DMS53 (cell line): ENCODE measurements at places on chromosomes 1 and 21.

DNA sequence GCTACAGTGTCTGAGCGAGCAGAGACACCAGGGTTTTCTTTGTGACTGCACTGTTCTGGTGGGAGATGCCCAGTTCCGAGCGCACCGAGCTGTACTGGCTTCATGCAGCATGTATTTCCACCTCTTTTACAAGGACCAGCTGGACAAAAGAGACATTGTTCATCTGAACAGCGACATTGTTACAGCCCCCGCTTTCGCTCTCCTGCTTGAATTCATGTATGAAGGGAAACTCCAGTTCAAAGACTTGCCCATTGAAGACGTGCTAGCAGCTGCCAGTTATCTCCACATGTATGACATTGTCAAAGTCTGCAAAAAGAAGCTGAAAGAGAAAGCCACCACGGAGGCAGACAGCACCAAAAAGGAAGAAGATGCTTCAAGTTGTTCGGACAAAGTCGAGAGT, 2.7 kb downstream of the ZBTB18 start:
- no peak for DNase-seq

DNA sequence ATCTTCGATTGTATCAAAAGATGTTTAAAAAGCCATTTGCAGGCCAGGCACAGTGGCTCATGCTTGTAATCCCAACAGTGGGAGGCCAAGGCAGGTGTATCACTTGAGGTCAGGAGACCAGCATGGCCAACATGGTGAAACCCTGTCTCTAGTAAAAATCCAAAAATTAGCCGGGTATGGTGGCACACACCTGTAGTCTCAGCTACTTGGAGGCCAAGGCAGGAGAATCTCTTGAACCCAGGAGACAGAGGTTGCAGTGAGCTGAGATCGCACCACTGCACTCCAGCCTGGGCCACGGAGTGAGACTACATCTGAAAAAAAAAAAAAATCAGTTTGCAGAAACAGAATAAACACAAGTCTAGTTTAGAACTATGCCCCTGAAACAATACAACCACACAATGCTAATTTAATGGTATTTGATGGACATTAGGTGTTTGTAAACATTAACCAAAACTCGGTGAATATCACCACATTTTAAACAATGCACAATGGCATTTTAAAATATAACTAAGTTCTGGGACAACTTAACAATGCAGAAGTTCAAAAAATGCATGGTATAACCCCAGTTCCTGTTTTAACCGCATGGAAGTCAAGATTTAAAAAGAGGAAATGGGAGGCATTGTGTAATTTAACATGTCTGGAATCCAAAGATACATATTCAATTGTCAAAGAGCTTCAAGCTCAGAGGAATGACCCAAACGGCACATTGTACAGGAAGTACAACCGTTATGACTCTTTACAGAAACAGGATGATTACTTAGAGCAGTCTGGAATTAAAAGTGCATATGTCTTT, 7.1 kb upstream of the PTTG1IP start:
- no peak for DNase-seq

DNA sequence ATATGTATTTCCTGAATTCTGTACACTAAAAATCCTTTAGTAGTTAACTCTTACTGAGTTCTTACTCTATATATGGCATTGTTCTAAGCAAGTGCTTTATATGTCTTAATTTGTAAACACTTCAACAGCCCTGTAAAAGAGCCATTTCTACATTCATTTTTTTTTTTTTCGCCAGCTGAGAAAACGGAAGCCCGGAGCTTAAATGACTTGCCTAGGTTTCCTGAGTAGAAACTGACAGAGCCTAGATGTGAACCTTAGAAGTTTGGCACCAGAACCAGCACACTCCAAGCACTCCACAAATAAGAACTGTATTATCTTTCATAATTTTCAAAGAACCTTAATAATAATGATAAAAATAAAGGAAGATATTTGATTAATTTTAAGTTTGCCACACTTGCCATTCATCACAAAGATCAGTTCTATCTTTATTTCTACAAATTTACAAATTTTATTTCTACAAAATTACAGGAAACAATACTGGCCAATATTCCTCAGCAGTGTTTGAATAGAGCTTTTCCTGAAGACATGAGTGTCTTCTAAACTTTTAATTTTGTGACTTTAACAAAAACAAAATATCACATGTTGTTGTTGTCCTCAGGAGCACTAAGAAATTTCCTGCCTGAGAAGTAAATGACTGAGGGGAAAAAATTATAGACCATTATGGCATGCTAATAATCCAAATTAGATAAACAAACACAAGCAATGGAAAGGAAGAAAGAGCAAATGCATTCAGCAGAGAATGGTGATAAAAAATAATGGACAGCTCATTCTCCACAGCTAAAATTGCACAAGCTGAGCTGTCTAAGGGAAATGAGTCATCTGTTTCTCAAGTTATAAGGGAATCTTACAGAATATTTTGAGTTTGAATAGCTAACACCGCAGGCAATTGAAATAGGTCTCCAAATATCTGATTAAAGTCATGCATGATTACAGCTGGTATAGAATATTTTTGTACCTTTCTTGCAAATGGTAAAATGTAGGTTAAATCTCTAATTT, 71.2 kb downstream of the DPYD start:
- peak; percentile 39 for DNase-seq

GRCh38 chr1:245129319-245130240, 25.2 kb upstream of the KIF26B start:
- DNase-seq = no peak

GRCh38 chr21:39377444-39378050, 28.7 kb upstream of the HMGN1 start:
- DNase-seq = no peak

- peak; percentile 62 for DNase-seq
Observed at GRCh38 chr1:8681911-8682310, 135.5 kb downstream of the RERE start.

- peak; percentile 0 for DNase-seq
Observed at GRCh38 chr1:115594600-115594999, 47.2 kb upstream of the VANGL1 start.

- DNase-seq = no peak
Observed at GRCh38 chr21:15023776-15024175, 41.0 kb downstream of the NRIP1 start.

DNA sequence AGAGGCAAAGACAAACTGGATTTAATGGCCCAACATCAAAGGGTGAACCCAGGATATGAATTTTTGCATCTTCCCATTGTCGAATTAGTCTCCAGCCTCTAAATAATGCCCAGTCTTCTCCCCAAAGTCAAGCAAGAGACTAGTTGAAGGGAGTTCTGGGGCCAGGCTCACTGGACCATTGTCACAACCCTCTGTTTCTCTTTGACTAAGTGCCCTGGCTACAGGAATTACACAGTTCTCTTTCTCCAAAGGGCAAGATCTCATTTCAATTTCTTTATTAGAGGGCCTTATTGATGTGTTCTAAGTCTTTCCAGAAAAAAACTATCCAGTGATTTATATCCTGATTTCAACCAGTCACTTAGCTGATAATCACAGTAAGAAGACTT, 26.5 kb downstream of the CD53 start:
- DNase-seq = no peak

DNA sequence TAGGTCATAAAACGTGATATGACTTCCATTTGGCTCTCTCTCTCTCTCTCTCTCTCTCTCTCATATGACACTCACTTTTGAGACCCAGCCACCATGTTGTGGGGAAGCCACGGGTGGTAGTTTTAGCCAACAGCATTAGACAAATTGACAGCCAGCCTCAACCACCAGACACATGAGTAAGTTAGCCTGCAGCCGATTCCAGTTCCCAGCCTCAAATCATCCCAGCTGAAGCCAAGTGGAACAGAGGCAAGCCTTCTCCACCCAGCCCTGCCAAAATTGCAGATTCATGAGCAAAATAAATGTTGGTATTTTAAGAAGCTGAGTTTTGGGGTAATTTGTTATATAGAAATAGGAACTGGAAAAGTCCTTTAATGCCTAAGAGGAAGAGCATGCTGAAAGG, 98.0 kb upstream of the DNAH14 start:
- no peak for DNase-seq

DNA sequence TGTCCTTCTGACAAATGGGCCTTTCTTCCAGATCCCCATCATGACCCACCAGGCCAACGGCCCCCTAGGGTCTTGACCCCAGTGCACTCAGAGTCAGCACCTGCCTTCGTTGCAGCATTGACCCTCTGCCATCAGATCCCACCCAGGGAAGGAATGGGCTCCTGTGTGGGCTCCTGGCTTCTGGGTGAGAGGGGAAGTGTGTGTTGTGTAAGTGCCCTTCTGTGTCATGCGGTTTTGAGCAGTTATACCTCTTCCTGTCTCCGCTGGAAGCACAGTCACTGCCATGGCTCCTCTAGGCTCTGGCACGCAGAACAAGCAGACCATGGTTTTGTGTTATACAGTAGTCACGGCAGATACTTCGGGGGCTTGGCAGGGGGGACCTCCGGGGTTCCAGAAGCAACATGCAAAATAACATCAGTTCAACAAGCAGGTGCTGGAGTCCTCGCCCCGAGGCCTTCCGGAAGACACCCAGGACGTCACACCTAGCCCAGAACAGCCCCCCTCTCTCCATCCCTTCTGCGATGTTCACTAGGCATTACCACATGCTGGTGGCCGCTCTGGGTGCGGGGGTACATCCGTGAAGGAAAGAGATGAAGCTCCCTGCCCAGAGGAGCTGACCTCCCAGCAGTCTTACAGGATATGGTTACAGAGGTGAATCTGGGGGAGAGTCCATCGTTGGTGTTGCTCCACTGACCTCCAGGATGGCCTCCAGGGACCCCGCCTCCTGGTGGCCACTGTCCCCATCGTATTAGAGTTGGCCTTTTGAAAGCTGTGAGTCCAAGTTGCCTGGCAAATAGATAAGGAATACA, 17.4 kb upstream of the KCNAB2 start:
- DNase-seq = no peak

- DNase-seq = no peak
Observed at GRCh38 chr1:174134003-174134659, 25.2 kb upstream of the RABGAP1L start.

DNA sequence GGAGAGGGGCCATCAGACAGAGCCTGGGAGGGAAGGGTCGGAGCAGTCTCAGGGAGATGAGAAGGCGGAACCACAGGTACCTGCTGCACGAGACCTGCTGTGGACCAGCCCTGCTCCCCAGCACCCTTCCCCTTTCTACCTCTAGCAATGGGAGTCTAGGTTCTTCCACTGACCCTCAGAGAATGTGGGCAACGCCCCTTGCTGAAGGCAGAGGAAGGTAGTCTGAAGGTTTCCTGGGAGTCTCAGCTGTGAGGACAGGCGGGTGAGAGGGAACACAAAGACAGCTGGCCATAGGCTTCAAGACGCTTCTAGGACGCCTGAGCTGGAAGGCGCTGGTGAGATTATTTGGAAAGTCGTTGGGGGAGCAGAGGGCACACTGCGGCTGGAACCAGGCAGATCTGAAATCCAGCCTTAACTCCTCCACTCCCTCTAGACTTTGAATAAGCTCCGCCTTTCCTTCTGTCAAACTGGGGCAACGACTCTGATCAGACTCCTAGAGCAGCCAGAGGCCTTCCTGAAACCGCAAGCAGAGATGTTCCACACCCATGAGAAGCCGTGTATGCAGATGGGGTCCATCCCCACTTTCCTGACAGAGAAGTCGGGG, 18.1 kb downstream of the SLC45A3 start:
- DNase-seq = no peak

DNA sequence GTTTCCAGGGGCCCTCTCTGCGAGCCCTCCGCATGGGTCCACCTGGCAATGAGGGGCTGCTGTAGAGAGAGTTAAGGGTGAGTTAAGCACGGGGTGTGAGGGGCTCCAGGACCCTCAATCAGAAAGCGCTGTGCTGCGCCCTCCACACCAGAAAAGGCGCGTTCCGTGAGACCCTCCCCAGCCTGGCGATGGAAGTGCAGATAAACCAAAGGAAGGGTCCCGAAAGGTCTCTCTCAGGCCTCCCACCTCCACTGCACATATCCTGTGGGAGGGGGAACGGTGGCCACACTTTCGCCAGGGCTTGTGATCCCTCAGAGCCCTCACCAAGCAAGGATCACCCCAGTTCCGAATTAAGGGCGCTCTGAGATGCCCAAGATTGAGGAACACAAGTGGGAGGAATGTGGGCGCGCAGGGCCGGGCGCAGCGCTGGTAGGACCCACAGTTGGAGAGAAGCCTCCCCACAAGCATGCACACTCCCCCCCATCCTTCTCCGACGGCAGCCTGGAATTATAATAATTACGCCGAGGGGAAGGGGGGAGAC, 1.1 kb downstream of the WNT3A start:
- no peak for DNase-seq

GRCh38 chr1:209863766-209864485, 36.2 kb downstream of the UTP25 start:
- DNase-seq = no peak

DNA sequence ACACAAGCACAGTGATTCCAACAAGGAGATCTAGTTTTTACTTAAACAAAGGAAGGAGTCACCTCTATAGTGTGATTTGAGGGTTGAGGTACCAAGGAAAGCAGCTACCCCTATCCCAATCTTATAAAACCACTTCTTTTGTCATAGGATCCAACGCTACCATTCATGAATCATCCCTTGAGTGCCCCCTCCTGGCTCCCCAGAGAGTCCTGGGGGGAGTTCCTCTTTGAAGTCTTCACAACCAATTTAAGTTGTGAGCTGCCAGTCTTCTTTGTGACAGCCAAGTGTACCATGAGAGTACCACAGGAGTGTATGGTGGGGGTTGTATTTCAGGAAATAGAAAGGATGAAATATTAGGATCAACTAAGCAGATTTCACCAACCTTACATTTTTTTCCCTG, 39.1 kb upstream of the NHLH2 start:
- DNase-seq = peak; percentile 1

DNA sequence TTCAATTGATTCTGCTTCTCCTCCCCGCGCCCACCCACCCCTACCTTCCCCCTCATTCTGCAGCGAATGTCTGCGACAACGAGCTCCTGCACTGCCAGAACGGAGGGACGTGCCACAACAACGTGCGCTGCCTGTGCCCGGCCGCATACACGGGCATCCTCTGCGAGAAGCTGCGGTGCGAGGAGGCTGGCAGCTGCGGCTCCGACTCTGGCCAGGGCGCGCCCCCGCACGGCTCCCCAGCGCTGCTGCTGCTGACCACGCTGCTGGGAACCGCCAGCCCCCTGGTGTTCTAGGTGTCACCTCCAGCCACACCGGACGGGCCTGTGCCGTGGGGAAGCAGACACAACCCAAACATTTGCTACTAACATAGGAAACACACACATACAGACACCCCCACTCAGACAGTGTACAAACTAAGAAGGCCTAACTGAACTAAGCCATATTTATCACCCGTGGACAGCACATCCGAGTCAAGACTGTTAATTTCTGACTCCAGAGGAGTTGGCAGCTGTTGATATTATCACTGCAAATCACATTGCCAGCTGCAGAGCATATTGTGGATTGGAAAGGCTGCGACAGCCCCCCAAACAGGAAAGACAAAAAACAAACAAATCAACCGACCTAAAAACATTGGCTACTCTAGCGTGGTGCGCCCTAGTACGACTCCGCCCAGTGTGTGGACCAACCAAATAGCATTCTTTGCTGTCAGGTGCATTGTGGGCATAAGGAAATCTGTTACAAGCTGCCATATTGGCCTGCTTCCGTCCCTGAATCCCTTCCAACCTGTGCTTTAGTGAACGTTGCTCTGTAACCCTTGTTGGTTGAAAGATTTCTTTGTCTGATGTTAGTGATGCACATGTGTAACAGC, 339.9 kb downstream of the NTNG1 start:
- peak; percentile 69 for DNase-seq
